SHP77 treated with DMSO at 0.1 percent for 48 hours (cell line): ENCODE measurements at places on chromosomes 3 and 15.

DNA sequence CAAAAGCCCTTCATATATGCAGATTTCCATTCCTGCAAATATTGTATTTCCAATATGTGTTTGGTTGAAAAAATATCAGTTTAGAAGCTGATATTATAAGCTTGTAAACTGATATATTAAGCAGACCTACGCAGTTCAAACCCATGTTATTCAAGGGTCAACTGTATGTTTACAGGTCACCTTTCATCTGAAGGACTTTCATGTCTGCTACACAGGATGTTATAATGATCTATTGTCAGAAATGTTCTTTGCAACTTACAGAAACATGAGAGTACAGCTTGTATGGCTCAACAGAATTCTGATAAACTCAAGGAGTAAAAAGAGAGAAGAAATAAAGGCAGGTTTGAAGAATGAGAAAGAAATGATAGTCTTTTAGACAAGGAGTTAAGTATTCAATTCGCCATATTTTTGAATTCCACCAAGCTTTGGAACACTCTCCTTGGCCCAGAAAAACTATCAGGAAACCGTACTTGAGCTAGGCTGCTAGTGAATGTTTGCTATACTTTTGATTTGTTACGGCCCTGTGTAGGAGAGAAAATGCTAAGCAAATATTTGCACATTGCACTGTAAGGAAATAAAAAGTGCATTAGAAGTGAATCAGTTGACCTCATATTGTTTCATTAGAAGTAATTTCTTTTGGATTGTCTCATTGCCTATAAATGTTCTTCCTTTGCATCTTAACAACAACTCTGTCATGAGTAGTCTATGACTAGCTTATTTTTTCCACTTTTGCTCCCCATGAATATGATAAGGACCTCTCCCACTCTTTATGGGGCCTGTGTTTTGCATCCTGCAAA is 81.2 kb downstream of the NEK11 start:
- no peak for DNase-seq

DNA sequence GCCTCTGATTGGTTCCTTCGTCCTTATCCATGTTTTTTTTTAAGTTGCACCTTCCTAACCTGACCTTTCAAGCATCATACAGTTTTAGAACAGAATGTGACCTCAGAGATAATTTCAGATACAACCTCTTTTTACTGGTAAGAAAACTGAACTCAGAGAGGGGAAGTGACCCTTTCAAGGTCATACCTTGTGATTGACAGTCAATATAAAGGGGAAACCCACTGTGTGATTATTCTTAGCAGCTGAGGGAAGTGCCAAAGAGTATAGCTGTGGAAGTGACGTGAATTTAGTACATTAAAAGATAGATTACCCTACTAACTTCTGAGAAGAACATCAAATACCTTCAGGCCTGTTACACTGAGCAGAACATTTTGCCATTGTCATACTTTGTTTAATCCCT is 319.4 kb downstream of the NEK10 start:
- DNase-seq, result no peak

- no peak for DNase-seq
Observed at GRCh38 chr3:178244733-178245709, 291.2 kb upstream of the KCNMB2 start.

- no peak for DNase-seq
Observed at GRCh38 chr3:176055836-176056235, 1141.4 kb downstream of the TBL1XR1 start.
